ENCODE measurements at places on chromosomes 3 and 15. TPM values are rescaled to one million over a fixed set of nuclear protein-coding genes. Genes with fewer than 3 reads are reported as not detected.

GRCh38 chr3:126886217-126886616 is 96.7 kb upstream of the PLXNA1 start:
- no peak for DNase-seq

GRCh38 chr3:171711461-171712170 is 98.7 kb downstream of the PLD1 start:
- DNase-seq = no peak

The MYL3 gene
- 3.8 TPM for total RNA-seq

The A4GNT gene
- total RNA-seq = not detected

DNA sequence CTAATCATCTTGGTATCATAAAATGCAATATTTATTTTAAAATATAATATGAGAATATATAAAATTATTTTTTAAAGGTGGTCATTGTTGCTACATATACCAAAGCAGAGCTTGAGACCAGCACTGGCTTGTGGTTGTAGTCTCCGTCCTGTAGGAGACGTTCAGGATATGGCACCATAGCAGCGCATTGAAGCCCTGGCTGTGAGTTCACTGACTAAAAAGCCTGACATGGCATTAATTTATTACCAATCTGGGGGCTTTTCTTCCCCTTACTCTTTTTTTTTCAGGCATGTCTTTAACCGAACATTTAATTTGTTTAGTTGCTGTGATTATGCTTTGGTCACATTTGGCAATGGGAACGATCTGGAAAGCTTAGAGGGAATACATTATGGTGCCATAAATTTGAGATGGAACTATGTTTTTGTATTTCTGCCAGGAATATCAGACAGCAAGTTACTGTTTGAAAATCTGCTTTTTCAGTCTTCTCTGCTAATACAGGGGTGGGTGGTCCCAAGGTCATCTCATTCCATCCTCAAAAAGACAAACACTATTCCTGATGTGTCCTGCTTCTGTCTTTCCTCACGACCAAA is 108.5 kb downstream of the ZIC4 start:
- no peak for DNase-seq

DNA sequence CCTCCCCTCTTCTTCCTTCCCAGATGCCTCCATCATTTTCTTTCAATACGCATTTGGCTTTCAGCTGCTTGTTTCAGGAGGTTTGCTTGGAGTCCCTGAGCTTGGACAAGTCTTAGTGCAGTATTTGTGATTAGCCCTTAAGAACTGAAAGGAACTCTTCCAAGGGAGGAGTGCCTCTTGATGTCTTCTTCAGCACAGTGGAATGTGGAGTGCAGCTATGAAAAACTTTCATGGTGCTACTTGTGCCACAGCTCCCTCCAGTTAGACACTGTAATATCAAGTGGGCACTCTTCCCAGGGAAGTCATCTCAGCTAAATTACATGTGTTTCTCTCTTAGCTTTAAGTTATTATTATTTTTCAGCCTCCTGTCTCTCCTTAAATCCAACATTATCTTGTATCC is 173.1 kb downstream of the NECTIN3 start:
- no peak for DNase-seq

The ST3GAL6 gene
- 29.4 TPM for total RNA-seq

GRCh38 chr3:171290680-171291079 is 169.5 kb downstream of the TNIK start:
- no peak for DNase-seq
